ENCODE measurements at places on chromosomes 16 and 17.

DNA sequence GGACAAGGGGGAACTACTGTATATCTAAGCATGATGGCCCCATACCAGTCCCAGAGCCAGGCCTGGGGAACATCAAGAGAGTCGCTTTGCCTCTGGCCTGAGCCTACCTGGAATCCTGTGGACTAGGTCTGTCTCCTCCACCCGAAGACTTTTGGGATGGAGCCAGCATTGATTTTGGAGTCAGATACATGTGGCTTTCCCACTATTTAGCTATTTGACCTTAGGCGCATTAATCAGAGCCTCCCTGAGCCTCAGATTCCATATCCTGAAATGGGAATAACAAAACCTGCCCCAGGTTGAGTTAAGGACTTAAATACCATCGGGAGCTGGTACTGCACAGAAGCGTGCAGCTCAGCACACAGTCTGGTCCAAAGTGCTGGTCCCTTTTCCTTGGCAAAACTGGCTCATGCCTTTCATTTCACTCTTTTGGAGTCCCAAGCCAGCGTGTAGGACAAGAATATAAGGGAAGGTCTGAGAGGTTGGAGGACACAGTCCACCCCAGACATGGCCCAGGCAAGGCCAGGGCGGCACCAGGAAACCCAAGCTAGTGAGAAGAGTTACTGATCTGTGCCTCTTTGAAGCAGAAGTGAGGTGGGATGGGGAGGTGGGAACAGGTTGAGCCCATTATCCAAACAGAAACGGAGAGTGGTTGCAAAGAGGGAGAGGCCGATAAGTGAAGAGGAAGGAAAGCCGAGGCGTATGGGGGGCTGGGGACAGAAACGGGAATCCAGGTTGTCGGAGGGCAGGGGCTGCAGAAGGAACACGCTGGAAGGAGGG lies 986 bp downstream of the FA2H start:
- DNase-seq: no peak

- DNase-seq: no peak
Observed at GRCh38 chr17:78803186-78803845, 21.2 kb upstream of the CYTH1 start.

GRCh38 chr16:85451641-85452363 lies 161.3 kb upstream of the GSE1 start:
- no peak for DNase-seq

- DNase-seq: no peak
Observed at GRCh38 chr17:63407741-63408330, 38.3 kb downstream of the CYB561 start.

DNA sequence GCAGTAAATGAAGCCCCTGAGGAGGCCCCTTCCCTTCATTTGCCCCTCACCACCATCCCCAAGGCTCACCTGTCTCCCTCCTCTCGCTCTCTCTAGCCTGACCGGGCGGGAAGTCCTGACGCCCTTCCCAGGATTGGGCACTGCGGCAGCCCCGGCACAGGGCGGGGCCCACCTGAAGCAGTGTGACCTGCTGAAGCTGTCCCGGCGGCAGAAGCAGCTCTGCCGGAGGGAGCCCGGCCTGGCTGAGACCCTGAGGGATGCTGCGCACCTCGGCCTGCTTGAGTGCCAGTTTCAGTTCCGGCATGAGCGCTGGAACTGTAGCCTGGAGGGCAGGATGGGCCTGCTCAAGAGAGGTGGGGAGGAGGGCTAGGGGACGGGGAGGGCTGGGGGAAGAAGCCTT lies 21.0 kb downstream of the WNT9B start:
- DNase-seq: no peak

DNA sequence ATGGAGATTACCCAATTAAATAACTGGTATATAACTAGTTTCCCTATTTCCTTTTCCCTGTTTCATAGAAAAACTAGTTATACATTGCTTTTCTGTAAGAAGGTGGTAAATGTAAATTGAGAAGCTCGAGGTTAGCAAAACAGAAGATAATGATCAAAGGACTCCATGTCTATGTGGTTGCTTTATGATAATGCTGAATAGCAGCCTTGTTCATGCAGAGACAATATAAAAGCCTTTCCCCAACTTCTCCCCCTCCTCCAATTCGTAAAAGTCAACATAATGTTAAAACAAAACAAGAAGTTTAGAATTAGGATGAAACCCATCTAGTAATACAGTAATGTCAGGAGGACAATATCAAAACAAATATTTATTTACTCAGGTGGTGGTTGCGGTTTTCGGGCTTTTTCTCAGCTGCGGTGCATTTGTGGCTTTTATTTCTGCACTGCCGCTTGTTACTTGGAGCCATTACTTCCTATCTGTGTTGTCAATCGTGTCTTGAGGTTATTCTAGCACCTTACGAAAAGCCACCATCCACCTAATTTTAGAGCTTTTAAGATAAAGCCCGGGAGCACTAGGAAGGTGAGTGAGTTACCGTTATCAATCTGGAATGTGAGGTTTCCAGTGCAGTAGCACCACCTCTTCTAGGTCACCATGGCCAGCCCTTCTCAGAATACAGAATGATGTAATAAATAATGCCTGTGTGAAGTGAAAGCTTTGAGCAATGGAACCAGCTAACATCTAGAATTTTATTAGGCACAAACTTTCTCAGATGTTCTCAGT lies 297.5 kb downstream of the CDH13 start:
- DNase-seq: no peak

- DNase-seq: no peak
Observed at GRCh38 chr17:78488867-78489634, 88.1 kb downstream of the DNAH17 start.

GRCh38 chr16:57810197-57811031 lies 8.1 kb upstream of the KIFC3 start:
- DNase-seq: no peak

- no peak for DNase-seq
Observed at GRCh38 chr17:29807520-29808361, 122.3 kb downstream of the SSH2 start.

DNA sequence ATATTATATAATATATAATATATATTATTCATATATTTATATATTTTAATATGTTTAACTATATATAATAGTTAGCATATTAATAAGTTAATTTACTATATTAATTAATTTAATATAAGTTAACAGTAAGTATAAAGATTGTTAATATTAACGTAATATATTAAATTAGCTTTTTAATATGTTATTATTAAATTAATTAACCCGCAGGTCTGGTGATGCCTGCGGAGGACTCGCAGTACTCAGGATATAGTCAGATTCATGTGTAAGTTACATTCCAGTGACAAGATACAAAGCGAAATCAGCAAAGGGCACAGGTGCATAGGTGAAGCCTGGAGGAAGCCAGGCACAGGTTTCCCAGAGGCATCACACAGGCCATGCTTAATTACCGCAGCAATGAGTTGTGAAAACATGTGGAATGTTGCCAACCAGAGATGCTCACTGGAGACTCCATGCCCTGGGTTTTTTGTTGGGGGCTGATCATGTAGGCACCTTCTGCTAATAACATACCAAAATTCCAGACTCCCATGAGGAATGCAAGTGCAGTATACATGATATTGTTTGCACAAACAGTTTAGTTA lies 130.4 kb upstream of the MPHOSPH6 start:
- no peak for DNase-seq

DNA sequence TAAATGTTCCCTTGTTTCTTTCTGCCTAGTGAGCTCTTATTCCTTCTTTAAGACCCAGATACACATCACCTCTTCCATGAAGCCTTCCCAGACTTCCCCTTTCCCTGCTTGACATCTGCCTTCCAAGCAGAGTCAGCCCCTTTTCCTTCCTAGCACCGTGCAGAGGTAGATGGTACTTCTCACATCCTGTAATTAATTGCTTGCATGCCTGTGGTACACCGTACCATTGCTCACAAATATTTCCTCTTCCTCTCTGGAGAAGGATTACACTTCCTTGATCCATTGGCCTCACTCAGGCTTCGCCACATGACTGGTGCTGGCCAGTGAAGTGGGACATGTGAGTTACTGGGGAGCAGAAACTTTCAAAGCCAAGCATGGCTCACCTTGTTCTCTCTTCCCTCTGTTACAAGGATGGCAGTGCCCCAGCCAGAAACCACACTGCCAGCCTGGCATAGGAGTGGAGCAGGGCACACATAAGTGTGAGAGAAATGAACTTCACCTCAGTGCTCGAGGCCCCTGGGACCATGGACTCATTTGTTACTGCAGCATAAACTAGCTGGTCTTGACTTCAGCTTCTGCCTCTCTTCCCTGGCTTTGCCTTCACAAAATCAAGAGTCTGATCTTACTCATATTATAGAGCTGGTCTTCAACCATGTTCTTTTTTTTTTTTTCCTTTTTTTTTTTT lies 44.0 kb downstream of the SOST start:
- DNase-seq: no peak

DNA sequence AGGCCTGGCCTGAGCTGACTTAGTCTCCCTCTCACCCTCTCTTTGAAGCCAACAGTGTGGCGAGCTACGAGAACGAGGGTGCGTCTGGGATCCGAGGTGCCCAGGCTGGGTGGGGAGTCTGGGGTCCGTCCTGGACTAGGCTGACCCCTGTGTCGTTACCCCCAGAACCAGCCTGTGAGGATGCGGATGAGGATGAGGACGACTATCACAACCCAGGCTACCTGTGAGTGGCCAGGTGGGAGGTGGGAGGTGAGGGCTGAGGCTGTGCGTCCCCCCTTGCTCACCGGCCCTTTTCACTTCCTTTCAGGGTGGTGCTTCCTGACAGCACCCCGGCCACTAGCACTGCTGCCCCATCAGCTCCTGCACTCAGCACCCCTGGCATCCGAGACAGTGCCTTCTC lies 1.6 kb downstream of the LAT start:
- DNase-seq: no peak

DNA sequence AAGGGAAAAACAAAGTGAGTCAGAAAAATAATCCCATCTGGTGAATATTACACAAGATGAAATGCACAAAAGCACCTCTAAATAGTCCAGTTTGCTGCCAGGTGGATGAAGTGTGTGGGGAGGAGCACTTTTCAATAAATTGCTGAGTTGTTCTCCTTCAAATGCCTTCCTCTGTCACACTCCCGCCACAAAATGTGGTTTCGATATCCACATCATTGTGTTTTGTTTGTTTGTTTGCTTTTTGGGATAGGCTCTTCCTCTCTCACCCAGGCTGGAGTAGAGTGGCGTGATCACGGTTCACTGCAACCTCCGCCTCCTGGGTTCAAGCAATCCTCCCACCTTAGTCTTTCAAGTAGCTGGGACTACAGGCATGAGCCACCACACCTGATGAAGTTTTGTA lies 24.6 kb upstream of the SHISA9 start:
- no peak for DNase-seq

DNA sequence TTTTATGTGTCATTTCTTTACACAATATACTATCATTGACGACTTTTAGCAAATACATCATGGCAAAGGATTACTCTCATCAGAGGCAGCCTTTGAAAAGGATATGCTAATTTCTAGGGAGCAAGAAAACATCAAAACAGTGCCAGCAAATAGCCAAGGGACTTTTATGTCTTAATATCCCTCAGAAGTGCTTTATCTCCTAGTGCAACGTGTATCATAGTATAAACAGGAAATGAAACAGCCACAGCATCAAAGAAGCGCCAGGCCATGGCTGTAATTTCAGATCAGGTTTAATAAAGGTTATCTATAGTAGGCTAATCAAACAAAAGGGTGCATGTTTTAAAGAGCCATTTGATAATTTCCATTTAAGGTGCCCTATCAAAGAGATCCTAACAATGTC lies 159.9 kb downstream of the AXIN2 start:
- DNase-seq: no peak

- DNase-seq: no peak
Observed at GRCh38 chr16:81524382-81524781, 79.8 kb downstream of the CMIP start.

GRCh38 chr16:47854737-47855136 lies 301.1 kb downstream of the ABCC12 start:
- no peak for DNase-seq

DNA sequence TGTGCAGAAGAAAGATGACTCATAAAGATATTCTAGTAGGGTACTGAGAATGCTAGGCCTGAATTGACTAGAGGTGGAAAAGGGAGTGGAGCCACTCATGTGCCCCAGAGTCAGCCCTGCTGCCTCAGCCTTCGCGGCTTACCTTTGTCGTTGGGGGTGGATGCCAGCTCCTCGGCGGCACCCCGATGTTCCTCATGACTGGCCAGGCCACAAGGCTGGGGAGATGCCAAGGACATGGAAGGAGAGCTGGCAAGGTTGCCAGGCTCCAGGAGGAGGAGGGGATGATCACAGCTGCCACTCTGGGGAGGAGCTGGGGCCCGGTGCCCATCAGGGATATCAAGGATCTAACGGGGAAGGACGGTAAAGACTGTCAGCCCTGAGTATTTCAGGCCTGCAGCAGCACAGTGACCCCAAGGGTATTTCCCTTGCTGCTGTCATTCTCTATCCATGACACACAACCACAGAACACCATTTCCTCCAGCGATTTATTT lies 9.7 kb upstream of the SLC35B1 start:
- DNase-seq: no peak

DNA sequence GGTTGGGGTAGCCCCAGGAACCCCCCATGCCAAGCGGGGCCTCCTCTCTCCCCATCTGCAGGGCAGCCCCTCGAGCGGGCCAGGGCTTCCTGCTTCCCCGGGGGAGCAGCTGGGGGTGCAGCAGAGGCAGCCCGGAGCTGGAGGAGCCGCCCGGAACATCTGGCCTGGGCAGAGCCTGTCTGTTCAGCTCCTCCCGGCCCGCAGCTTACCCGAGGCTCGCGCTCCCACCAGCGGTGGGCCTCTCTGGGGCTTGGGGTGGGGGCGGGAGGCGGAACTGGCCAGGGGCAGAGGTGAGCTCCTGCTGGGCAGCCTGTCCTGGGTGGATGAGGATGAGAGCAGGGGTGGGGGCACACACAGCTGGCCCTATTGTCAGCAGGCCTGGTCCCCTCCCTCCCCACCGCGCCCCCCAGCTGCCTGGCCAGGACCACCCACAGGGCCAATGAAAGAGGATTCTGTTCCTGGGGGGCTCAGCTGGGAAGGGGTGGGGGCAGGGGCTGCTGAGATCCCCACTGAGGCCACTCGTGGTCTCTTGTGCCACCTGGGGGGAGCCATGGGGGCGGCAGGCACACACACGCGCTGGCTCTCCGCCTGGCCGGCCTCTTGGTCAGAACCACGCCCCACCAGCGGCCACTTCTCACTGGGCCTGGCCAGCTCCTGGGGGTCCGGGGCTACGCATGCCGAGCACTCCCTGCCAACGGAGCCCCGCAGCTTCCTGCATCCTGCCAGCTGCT lies 34.7 kb downstream of the BAHCC1 start:
- peak; percentile 10 for DNase-seq

- DNase-seq: no peak
Observed at GRCh38 chr16:23107117-23107516, 42.1 kb downstream of the USP31 start.

GRCh38 chr17:19533718-19534561 lies at the start of gene SLC47A1:
Gene SLC47A1, plus strand, starts transcription at chr17:19533854. Its CDS starts 86 bp downstream, at chr17:19533940.
- DNase-seq: no peak

GRCh38 chr17:77266891-77267341 lies 126.1 kb downstream of the SEC14L1 start:
- no peak for DNase-seq

DNA sequence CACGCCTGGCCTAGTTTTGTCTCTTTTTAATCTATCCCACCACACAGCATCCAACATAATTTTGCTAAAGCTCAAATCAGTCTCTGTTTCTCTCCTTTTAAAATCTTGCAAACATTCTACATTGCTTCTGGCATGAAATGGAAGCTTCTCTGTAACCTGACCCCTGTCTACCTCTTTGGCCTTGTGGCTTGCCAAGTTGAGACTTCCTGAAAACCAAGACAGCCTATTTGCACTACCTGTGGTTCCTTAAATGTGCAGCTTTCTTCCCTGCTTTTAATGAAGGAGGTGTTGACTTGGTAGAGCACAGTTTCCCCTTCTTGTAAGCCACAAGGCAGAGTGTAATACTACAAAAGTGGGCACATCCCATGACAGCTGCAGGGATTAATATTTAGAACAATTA lies 6.0 kb upstream of the CCL3 start:
- no peak for DNase-seq

- DNase-seq: no peak
Observed at GRCh38 chr17:44004077-44004760, at the start of gene NAGS. Gene NAGS, plus strand, starts transcription at chr17:44004622. Its CDS starts 42 bp downstream, at chr17:44004664.

All from anterior cingulate cortex (tissue), 58 donors.